GM23248 (cell line): ENCODE measurements at places on chromosomes 5 and 9. TPM values are rescaled to one million over a fixed set of nuclear protein-coding genes. Genes with fewer than 3 reads are reported as not detected.

TMEM215 gene
- total RNA-seq, result not detected in 2 replicates

NMUR2 gene
- not detected in 2 replicates for total RNA-seq

GFPT2 gene
- 45.2 and 49.1 TPM in 2 replicates for total RNA-seq

GRM6 gene
- not detected in 2 replicates for total RNA-seq

PNPLA7 gene
- total RNA-seq, result 0.54 and 0.89 TPM in 2 replicates

DNA sequence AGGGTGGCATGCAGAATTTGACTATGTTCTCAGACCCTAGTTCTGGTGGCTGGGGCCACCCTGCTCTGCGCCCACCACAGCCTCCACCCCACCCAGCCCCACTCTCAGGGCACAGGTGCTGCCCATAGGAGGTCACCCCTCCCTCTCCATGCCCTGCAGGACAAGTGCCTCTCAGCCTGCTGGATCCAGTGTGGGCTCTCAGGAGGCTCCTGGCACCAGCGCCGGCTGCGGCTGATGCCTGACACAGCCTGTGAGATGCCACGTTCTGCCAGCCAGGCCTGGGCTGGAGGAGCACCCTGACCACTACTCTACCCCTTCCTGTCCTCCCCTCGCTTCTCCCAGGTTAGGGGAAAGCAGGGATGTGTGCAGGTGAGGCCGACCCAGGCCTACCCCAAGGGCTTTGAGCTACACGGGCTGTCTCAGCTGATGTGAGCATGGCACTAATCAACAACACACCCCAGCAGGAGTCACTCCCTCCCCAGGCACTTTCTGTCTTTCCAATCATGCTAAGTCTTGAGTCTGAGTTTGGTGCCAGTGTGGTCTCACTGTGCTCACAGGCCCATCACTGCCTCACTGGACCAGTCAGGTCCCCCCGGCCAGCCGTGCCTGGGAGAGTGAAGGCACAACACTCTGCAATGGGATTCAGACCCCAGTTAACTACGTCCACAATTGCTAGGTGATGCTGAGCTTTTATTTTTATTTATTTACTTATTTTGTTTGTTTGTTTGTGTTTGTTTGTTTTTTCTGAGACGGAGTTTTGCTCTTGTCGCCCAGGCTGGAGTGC is 12.1 kb upstream of the BARX1 start:
- no peak overlapping the region for H3K4me3 ChIP-seq
- no peaks in the 10 kb centered on the region for H3K36me3 ChIP-seq
- no peaks in the 10 kb centered on the region; the same call in 1 of the 2 replicates for H3K27me3 ChIP-seq
- no peak overlapping the region for H3K27ac ChIP-seq
- peaks cover 6% of the 10 kb centered on the region; the same call in 1 of the 2 replicates for H3K4me1 ChIP-seq

DNA sequence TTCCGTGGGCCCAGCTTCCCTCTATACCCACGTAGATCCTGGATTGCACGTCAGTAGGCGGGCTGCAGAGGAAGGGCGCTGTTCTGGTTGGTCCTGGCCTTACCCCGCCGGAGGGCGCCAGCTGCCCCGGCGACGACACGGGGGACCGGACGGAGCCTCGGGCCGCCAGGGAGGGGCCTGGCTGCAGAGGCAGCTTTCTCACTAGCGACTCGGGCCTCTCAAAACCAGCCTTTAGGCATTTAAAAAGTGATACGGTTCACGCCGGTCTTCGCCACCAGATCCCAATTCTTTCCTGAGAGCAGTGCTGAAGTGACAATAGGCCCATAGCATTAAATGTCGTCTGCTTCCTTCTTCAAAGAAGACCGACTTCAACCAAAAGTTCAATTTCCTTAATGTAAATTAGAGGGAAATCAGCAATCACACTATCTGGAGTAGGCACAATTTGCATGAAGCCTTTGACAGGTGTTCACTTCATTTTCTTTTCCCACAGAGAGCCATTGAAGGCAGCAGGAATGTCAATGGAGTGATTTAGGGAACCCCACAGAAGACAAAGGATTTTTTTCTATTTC is 17.6 kb upstream of the UBE2D2 start:
- H3K36me3 ChIP-seq, result no peaks in the 10 kb centered on the region
- DNase-seq, result peak; percentile 9
- H3K4me3 ChIP-seq, result no peak overlapping the region
- no peaks in the 10 kb centered on the region; the same call in 1 of the 2 replicates for H3K4me1 ChIP-seq
- no peaks in the 10 kb centered on the region for H3K27me3 ChIP-seq

DNA sequence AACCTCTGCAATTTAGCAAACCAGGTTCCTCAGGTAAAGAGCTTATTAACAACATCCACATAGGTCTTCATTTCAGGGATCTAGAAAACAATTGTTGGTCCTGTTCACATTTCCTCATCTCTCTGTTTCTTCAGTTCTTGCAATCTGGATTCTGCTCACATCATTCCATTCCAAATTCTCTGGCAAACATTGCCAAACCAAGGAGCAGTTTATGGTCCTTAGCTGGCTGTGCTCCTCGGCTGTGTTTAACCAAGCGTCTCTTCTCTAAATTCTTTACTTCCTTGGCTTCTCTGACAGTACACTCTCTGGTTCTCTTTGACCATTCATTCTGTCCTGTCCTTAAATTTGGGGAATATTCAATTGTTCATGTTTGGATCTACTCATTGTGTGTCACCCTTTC is 65.8 kb upstream of the RANBP3L start:
- no peaks in the 10 kb centered on the region for H3K27me3 ChIP-seq
- no peaks in the 10 kb centered on the region for H3K36me3 ChIP-seq
- peak; percentile 70 for DNase-seq

GRCh38 chr5:74468421-74468820 is 172.1 kb downstream of the ENC1 start:
- no peaks in the 10 kb centered on the region for H3K27me3 ChIP-seq
- no peaks in the 10 kb centered on the region for H3K4me1 ChIP-seq
- H3K27ac ChIP-seq, result no peak overlapping the region

- H3K27ac ChIP-seq, result no peak within 1 kb of the TSS
- DNase-seq, result peak; percentile 15
- H3K4me3 ChIP-seq, result peak within 1 kb of the TSS; percentile 15
- no peaks in the 10 kb centered on the region for H3K36me3 ChIP-seq
- H3K27me3 ChIP-seq, result no peaks in the 10 kb centered on the region
These were observed at the start of gene PCDHB5 for GRCh38 chr5:141135030-141135717. TSS of gene PCDHB5 (plus strand) at chr5:141135206. CDS start at chr5:141135435, 229 bp downstream.

GRCh38 chr5:124649491-124650146 is 96.8 kb downstream of the ZNF608 start:
- H3K27me3 ChIP-seq, result no peaks in the 10 kb centered on the region
- peaks cover 31% of the 10 kb centered on the region for H3K4me1 ChIP-seq
- H3K36me3 ChIP-seq, result no peaks in the 10 kb centered on the region

GRCh38 chr5:180135128-180135955 is 63.8 kb upstream of the RNF130 start:
- no peaks in the 10 kb centered on the region for H3K36me3 ChIP-seq
- no peak overlapping the region for H3K27ac ChIP-seq
- H3K4me1 ChIP-seq, result peaks cover 10% of the 10 kb centered on the region
- H3K4me3 ChIP-seq, result no peak overlapping the region

GRCh38 chr5:103111468-103111867 is 8.5 kb downstream of the GIN1 start:
- DNase-seq, result no peak
- H3K4me1 ChIP-seq, result no peaks in the 10 kb centered on the region
- no peaks in the 10 kb centered on the region for H3K36me3 ChIP-seq
- no peak overlapping the region for H3K4me3 ChIP-seq

DNA sequence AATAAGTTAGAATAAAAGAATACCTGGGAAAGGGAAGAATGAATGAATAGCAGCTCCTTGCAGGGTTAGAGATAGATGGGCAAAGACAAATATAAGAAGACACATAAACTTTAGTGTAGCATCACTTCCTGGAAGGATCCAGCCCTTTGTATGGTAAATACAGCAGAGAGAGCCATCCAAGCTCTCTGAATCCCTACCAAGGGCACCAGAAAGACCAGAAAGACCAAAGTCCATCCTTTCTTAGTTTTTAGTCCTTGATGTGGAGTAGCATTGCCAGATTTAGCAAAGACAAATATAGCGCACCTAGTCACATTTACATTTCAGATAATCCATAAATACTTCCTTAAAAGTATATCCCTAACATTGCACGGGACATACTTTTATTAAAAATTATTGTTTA is 56.1 kb upstream of the C9orf72 start:
- no peak for DNase-seq
- H3K27me3 ChIP-seq, result no peaks in the 10 kb centered on the region
- no peak overlapping the region for H3K27ac ChIP-seq
- H3K36me3 ChIP-seq, result no peaks in the 10 kb centered on the region

DNA sequence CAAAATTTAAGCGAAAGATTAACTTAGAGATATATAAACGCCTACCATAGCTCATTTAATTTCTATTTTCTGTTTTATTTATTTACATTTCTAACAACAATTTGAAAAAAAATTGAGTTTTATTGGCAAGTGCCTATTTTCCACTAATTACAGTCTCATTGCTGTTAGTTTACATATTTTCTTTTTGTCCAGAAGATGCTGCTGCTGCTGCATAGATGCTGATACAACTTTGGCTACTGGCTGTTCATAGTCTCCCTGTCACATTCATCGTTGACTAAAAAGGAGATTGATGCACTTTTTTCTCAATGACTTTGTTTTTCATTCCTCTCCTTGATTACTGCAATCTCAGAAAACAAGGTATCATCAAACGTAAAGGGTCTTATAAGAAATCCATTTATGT is 235.4 kb downstream of the CDH9 start:
- no peaks in the 10 kb centered on the region for H3K27me3 ChIP-seq
- H3K4me1 ChIP-seq, result no peaks in the 10 kb centered on the region
- DNase-seq, result no peak
- no peak overlapping the region for H3K4me3 ChIP-seq
- no peaks in the 10 kb centered on the region for H3K36me3 ChIP-seq

GRCh38 chr5:163544836-163545235 is 39.4 kb downstream of the MAT2B start:
- DNase-seq, result no peak
- peaks cover 36% of the 10 kb centered on the region for H3K27me3 ChIP-seq
- no peak overlapping the region for H3K4me3 ChIP-seq
- H3K27ac ChIP-seq, result no peak overlapping the region
- no peaks in the 10 kb centered on the region for H3K4me1 ChIP-seq
- no peaks in the 10 kb centered on the region for H3K36me3 ChIP-seq

- H3K27ac ChIP-seq, result no peak overlapping the region
- no peaks in the 10 kb centered on the region for H3K36me3 ChIP-seq
- peak overlapping the region; percentile 49; the same call in 1 of the 2 replicates for H3K4me3 ChIP-seq
- peaks cover 37% of the 10 kb centered on the region for H3K4me1 ChIP-seq
These were observed 4.6 kb downstream of the CDKN2A start for GRCh38 chr9:21989440-21990189.

- DNase-seq, result no peak
- no peaks in the 10 kb centered on the region for H3K27me3 ChIP-seq
These were observed 7.0 kb downstream of the PDCL start for GRCh38 chr9:122821278-122821943.

- H3K4me1 ChIP-seq, result peaks cover 18% of the 10 kb centered on the region
- no peaks in the 10 kb centered on the region for H3K36me3 ChIP-seq
- H3K27me3 ChIP-seq, result no peaks in the 10 kb centered on the region
- DNase-seq, result peak; percentile 89
These were observed 42.2 kb upstream of the PDE8B start for GRCh38 chr5:77168161-77168878.

DNA sequence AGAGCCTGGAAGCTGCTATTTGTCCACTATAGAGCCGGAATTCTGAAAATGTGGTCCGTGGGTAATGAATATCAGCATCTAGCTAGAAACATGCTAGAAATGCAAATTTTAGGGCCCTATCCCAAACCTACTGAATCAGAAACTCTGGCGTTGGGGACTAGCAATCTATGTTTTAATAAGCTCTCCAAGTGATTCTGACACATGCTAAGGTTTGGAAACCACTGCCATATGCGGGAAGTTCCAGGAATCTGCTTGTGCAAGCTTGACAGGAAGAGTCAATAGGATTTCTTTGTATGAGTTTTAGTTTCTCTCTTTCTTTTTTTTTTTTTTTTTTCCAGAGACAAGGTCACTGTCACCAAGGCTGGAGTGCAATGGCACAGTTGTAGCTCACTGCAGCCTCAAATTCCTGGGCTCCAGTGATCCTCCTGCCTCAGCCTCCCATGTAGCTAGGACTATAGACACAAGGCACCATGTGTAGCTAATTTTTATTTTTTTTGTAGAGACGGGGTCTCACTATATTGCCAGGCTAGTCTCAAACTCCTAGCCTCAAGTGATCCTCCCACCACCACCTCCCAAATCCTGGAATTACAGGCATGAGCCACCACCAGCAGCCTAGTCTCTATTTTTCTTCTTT is 26.4 kb upstream of the CARNMT1 start:
- no peak overlapping the region for H3K27ac ChIP-seq
- no peaks in the 10 kb centered on the region for H3K36me3 ChIP-seq
- peak; percentile 35 for DNase-seq
- H3K27me3 ChIP-seq, result no peaks in the 10 kb centered on the region

- no peaks in the 10 kb centered on the region for H3K27me3 ChIP-seq
- H3K4me3 ChIP-seq, result no peak overlapping the region
- DNase-seq, result no peak
- peaks cover 26% of the 10 kb centered on the region for H3K4me1 ChIP-seq
These were observed 10.2 kb downstream of the PAM start for GRCh38 chr5:102765350-102765749.

DNA sequence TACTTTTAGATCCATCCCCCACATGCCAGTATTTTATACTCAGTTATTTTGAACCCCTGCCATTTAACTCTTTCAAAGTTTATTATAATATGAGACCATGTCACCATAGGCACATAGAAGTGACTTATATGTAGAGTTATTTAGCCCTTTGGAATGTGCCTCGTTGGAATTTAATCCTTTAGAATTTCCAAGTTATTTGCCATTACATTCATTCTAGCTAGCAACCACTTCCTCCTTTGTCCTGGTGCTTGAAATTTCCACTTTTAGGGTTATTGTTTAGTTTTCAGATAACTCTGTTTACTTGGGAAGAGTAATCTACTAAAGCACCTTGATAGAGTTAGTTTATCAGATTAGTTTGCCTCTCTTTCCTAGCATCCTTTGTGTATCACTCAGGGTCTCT is 82.8 kb upstream of the TLE1 start:
- H3K27ac ChIP-seq, result no peak overlapping the region
- no peak overlapping the region for H3K4me3 ChIP-seq
- DNase-seq, result no peak
- H3K27me3 ChIP-seq, result no peaks in the 10 kb centered on the region; the same call in 1 of the 2 replicates
- H3K4me1 ChIP-seq, result 0 out of 2 replicates have a peak, but pooled peaks cover 3% of the 10 kb centered on the region

DNA sequence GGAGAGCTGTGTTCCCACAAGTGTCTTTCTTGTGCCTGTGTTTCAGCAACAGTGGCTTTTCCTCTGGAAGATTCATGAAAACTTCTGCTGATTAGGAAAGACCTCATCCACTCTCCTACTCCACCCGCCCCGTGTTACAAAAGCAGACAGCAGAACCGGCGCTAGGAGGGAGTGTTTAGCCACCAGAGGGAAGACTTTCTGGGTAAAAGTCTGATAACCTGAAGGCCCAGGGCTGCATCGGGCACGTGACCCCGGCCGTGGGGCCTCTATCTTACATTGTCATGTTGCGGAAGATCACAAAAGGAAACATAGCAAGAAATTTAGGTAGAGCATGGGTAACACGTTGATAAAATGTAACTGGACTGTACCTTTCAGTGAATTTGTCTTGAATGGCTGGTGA is 32.0 kb upstream of the DMRT2 start:
- no peak overlapping the region for H3K4me3 ChIP-seq
- no peaks in the 10 kb centered on the region for H3K36me3 ChIP-seq
- H3K4me1 ChIP-seq, result no peaks in the 10 kb centered on the region
- peaks cover 13% of the 10 kb centered on the region for H3K27me3 ChIP-seq
- peak; percentile 60 for DNase-seq
